ENCODE measurements at places on chromosomes 12 and 14. TPM values are rescaled to one million over a fixed set of nuclear protein-coding genes. Genes with fewer than 3 reads are reported as not detected.
A peak's percentile ranks its signal among the peaks of the same experiment; 100 is the strongest.

DNA sequence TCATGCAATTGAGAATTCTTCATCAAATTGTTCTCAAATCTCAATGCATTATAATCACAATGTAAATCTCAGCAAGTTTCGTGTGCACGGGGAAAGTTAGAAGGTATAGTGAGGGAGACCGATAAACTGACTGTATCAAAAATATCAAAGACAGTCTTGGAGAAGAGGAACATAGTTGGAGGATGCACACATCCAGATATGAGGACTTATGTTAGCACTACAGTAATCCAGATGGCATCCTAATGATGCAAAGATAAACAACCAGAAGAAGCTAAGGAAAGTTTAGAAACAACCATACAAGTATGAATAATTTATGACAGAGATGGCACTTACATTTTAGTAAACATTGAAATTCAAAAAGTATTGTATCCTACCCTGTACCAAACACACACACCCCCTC, 760.1 kb downstream of the RPS29 start:
- no peak for DNase-seq

Gene LTBR
- 42.4 TPM for total RNA-seq

Gene NKX2-1
- 2.7 TPM for total RNA-seq

DNA sequence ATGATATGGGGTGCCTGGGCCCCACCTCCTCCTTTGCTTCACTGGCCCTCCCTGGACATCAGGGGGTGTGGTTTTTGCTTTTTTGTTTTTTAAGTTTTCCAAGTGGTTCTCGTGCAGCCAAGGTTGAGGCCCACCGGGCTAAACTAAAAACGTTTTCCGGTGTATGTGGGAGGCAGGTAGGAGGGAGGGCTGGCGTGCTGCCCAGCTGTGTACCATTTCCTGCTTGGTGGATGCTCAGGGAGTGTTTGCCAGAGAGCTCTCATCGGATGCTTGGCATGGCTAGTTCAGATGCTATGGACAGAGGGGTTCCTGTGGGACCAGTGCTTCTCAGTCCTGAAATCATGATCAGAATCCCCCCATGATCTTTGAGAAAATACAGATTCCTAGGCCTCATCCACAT, 246.4 kb downstream of the CACNA1C start:
- peak; percentile 27 for DNase-seq

- no peak for DNase-seq
Observed at GRCh38 chr14:56170877-56171422, 52.7 kb downstream of the PELI2 start.

- no peak for DNase-seq
Observed at GRCh38 chr12:105588106-105588505, 257.6 kb downstream of the C12orf75 start.

- DNase-seq, result no peak
Observed at GRCh38 chr12:26954027-26954426, 15.8 kb downstream of the FGFR1OP2 start.

Gene GNG2
- total RNA-seq, result 13.7 TPM

- no peak for DNase-seq
Observed at GRCh38 chr14:100605230-100605629, 18.0 kb upstream of the BEGAIN start.

GRCh38 chr12:79360936-79361335, 329.8 kb downstream of the PAWR start:
- no peak for DNase-seq

GRCh38 chr14:32514236-32514635, 185.1 kb downstream of the AKAP6 start:
- DNase-seq, result no peak

Gene WNT5B
- total RNA-seq, result 16.6 TPM

GRCh38 chr14:103027451-103027850, 29.9 kb downstream of the CDC42BPB start:
- no peak for DNase-seq
